ENCODE measurements at places on chromosomes 2 and 18.

DNA sequence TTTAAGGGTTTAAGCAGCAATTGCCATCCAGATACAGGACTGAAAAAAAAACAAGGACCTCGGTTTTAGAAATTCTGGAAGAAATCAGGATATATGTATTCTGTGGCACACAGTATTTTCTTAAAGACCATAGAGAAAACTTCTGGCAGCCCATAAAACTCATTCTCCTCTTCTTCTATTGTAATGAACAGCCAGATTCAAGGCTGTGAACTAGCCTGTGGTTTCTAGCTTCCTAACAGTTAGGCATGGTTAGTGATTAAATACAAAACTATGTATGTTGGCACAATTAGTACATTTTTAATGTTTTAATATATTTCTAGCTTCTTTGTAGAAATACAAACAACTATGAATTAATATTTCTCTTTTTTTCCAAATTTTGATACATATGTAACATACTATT is 555.7 kb downstream of the DSC3 start:
- DNase-seq = no peak

DNA sequence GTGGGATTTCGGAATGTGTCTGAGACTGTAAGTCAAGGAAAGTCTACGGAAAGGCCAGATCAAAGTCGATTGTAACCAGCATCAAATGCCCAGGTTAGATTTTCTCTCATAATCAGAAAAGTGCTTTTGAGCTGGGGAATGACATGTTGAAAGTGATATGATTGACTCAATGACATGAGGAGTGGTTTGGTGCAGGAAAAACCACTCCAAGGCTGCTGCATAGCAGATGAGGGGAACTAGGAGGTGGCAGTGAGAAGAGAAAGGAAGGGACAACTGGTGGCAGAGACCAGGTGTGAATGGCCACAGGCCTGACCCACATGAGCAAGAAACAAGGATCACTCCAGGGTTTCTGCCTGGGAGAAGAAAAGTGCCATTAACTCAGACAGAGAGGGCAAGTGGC is 822 bp downstream of the SLC35F6 start:
- no peak for DNase-seq

GRCh38 chr2:203715744-203716143 is 9.3 kb downstream of the CD28 start:
- DNase-seq = no peak

GRCh38 chr2:149687052-149687427 is 99.5 kb upstream of the MMADHC start:
- DNase-seq = no peak

Data from effector CD4-positive, alpha-beta T cell (primary cell).